Spleen (tissue), 13 donors: ENCODE measurements at places on chromosomes 7 and 10. TPM values are rescaled to one million over a fixed set of nuclear protein-coding genes. Genes with fewer than 3 reads are reported as not detected.

NPFFR1 gene
- polyA plus RNA-seq, result 0.15 TPM

NPC1L1 gene
- 0.03 TPM for polyA plus RNA-seq

CPA2 gene
- polyA plus RNA-seq, result 0.28 TPM

STEAP1 gene
- 1.7 TPM for polyA plus RNA-seq

OR2A42 gene
- 0.06 TPM for polyA plus RNA-seq
